ENCODE measurements at places on chromosomes 12 and 14. TPM values are rescaled to one million over a fixed set of nuclear protein-coding genes. Genes with fewer than 3 reads are reported as not detected.
A peak's percentile ranks its signal among the peaks of the same experiment; 100 is the strongest.

DNA sequence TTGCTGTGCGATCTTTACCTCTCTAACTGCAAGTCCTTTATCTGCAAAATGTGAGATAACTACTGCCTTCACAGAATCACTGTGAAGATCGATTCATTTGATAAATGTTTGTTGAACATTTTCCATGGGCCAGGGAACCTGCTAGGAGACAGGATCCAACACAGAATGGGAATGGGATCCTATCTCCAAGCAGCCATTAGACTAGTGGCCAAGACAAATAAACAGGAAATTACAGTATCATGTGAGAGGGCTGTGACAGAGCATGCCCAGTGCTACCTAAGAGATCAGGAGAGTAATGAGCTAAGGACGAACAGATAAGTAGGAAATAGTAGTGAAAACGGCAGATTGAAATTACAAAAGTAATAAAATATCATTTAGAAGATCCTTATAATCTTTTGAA lies 105.7 kb downstream of the GRIN2B start:
- DNase-seq: no peak

DNA sequence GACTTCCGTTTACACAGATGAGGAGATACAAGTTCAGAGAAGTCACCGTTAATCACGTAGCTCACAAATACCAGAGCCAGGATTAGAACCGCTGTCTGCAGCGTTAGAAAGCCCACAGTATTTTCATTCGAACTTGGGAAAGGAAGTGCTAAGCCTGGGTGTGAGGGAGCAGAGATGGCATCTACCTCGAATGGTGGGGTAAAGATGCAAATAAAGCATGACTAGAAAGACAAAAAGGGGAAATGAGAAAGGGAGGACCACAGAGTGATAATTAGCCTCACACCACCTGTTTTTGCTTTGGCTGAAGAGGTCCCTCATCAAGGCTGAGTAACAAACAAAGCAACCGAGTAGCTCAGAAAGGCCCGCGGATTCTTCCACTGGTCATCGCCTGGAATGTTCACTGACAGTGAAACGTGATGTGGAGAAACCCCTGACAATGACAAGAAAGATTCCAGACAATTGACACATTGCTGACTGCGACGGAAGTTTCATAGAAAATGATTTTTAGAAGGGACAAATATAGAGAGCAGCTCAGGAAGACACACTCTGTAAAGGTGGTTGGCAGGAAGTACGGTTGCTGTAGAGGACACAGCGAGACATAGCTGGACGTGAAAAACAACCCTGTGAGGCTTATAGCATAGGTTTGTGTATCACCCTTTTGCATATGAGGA lies 31.5 kb upstream of the BHLHE41 start:
- no peak for DNase-seq

GRCh38 chr12:32102234-32102633 lies 4.4 kb upstream of the BICD1 start:
- no peak for DNase-seq

DNA sequence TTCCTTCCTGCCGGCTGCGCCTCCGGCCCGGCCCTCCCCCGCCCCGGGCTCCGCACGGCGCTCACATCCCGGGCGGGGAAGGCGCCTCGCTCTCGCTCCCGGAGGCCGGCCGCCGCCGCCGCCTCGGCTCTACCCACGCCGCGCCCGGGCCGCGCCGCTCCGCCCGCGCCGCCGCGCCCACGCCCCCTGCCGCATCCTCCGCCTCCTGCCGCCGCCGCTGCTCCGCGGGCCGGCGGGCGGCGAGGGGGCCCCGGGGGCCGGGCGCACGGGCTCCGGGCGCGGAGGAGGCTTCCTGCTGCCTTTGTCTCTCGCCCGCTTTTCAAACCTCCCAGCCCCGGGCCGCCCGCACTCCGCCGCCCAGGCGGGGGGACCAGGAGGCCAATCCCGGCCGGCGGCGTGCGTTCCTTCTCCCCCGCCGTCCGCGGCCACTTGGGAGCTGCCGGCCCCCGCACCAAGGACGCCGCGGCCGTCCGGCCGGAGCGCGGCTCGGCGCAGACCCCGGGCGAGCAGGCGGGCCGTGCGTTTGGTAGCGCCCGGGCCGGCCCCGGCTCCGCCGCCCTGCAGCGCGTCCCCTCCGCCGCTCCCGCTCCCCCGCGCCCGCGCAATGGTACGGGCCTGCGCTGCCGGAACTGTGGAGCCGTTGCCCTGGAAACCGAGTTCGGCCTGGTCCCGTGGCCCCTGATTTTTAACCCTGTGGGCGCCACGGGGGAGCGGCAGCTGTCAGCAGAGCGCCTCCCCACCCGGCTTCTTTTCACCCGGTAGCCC lies at the start of gene FBXL14:
Gene FBXL14, minus strand, starts transcription at position 321 of the 765 bp plus-strand sequence. CDS start 515 bp downstream, outside the sequence.
- peak; percentile 93 for DNase-seq

KLRK1 gene
- polyA plus RNA-seq: 0.48 TPM

DNA sequence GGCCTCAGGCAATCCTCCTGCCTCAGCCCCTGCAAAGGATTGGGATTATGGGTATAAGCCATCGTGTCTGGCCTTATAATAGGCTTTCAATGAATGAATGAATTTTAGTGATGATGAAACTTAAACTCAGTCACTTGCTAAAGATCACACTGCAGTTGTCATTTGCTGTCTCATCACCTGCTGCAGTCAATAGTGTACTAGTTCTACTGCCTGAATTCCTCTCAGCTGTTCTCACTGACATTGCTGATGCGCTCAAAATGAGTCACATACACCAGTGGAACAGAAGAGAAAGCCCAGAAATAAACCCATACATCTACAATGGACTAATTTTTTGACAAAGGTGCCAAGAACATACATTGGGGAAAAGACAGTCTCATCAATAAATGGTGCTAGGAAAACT lies 5.6 kb upstream of the SYNJ2BP start:
- no peak for DNase-seq

- no peak for DNase-seq
These were observed 33.3 kb upstream of the KCNH5 start for GRCh38 chr14:63078569-63078968.

GRCh38 chr12:77133566-77133965 lies 68.2 kb upstream of the E2F7 start:
- peak; percentile 27 for DNase-seq

GRCh38 chr14:94423453-94424056 lies 29.0 kb downstream of the SERPINA11 start:
- no peak for DNase-seq

DCN gene
- 1,243 TPM for polyA plus RNA-seq

DNA sequence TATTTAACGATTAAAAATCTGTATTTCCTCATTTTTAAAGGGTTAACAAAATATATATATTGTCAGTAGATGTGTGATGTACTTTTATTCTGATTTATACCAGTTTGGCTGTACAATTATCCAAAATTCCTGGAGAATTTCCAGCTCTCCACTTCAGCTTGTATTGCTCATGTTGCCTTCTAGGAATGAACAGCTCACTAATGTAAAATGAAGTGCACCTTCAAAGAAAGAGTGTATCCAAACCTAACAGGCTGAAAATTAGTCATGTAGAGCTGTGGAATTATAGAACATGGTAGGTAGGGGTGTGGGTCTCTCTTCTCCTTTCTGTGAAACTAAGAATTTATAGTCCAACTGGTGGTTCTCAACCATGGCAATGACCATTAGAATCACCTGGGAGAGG lies 362.0 kb downstream of the ETNK1 start:
- DNase-seq: no peak

DNA sequence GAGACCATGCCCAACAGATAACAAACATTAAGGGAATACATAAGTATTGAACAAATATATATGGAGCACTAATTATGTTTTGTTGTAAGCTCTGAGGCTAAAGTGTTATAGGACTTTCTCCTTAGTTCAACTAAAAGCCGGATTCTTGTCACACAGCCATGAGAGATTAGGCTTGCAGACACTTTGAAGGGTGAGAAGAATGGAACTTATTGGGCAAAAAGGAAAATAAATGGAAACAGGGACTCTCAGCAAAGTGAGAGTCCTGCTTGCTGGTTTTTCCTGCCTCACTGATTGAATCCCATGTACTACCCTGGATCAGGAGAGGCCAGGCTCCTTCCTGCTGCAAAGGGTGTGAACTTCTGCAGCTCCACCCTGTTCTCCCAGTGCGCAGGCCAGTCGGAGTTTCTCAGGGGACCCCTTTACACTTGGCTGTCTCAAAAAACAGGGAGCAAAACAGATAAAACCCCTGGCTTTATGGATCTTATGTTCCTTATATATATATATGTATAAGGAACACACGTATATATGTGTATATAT lies 77.1 kb upstream of the FUT8 start:
- no peak for DNase-seq

TNFRSF1A gene
- polyA plus RNA-seq: 86.3 TPM
